ENCODE measurements at places on chromosomes 11 and 22.
A peak's percentile ranks its signal among the peaks of the same experiment; 100 is the strongest.

- DNase-seq = no peak
Observed at GRCh38 chr11:43994196-43994595, 51.8 kb downstream of the C11orf96 start.

- no peak for DNase-seq
Observed at GRCh38 chr11:46122945-46123715, 1.9 kb upstream of the PHF21A start.

DNA sequence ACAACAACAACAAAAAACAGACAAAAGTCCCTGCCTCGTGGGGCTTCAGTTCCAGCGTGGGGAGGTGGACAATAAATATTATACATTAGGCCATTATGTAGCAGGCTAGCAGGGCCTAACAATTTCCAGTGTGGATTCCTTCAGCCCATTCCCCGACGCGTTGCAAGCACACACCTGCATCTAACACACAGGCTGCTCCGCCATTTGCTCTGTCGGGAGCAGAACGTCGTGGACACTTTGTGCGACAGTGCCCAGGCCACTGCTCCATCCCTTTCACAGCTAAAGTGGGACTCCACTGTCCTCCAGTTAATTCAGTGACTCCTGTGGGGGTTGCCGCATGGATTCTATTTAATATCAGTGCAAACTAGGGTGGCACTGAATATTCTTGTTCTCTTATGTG is 10.9 kb upstream of the FGF3 start:
- no peak for DNase-seq

DNA sequence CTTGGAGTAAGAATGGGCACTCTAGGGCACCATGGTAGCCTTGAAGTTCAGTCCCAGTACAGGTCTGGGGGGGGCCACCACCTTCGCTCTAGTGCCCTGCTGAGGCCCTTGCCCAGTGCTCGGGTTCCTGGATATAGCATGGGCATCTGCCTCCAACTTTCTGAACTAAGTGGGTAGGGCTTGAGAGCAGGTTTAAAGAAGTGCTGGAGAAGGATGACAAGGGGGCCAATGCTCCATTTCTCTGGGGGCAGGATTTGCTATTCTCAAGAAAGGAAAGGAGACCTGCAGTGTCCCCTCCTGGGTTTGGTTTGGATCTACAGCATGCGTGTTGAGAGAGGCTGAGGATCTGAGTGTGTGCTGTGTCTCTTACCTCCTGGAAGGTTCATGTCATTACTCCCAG is 82.2 kb upstream of the SUSD2 start:
- DNase-seq = no peak

- DNase-seq = no peak
Observed at GRCh38 chr11:96132437-96132836, 208.5 kb upstream of the MTMR2 start.

GRCh38 chr11:105092256-105093239 is 47.0 kb downstream of the CARD18 start:
- no peak for DNase-seq

DNA sequence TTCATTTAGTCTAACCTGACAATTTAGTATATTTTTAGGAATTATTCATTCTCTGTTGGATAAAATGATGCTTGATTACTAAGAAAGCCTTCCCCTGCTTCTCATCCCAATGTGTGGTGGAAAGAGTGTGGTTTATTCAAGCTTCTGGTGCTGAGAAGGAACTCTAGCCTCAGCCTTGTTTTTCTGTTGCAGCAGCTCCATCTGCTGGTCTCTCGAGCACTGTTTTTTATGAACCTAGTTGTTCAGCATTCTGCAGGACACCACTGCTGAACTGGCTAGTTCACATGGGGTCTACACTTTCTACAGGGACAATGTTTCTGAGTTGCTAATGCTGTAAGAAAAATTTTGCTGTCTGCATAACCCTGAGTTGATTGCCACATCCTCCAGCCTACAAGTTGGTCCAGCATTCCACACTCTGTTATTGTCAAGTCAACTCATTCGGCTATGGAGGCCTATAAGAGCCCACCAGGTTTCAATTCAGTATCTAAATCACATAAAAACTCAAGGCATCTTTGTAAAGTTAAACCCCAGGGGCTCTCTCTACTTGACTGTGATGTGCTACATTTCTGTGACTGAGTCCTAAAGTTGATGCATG is 14.3 kb downstream of the OR2AG2 start:
- DNase-seq = peak; percentile 20

GRCh38 chr22:25643232-25644000 is 78.9 kb downstream of the GRK3 start:
- DNase-seq = no peak

GRCh38 chr22:27998511-27999410 is 79.7 kb upstream of the PITPNB start:
- no peak for DNase-seq

- DNase-seq = no peak
Observed at GRCh38 chr11:36300650-36301049, 4.6 kb downstream of the PRR5L start.

GRCh38 chr11:2947744-2948143 is 18.5 kb upstream of the PHLDA2 start:
- DNase-seq = no peak

DNA sequence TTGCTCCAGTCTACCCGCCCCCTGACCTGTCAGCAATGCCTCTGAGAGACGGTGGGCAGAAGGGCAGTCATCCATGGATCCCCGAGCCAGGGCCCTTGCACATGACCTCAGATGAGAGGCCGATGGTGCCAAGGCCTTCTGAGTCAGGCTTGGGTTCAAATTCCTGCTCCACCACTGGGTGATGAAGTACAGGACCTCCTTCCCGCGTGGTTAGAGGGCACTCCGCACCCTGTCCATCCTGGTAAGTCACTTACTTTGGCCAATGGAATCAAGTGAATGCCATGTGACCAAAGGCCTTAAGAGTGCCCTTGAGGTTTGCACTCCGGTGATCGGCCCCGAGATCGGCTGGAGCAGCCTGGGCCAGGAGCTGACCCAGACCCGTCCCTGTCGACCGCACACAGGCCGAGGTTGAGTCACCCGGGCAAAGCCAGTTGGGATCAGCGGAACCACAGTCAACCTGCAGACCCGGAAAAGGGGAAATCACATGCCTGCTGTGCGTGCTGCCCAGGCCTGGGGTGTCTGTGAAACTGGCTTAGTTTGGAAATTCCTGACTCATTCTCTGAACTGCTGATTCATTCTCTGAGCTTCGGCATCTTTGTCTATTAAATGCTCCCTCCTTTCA is 48.9 kb downstream of the RTL6 start:
- peak; percentile 72 for DNase-seq

- no peak for DNase-seq
Observed at GRCh38 chr22:49934160-49934890, 15.9 kb downstream of the CRELD2 start.

- DNase-seq = no peak
Observed at GRCh38 chr11:118087931-118088330, 1.2 kb upstream of the SMIM35 start.

DNA sequence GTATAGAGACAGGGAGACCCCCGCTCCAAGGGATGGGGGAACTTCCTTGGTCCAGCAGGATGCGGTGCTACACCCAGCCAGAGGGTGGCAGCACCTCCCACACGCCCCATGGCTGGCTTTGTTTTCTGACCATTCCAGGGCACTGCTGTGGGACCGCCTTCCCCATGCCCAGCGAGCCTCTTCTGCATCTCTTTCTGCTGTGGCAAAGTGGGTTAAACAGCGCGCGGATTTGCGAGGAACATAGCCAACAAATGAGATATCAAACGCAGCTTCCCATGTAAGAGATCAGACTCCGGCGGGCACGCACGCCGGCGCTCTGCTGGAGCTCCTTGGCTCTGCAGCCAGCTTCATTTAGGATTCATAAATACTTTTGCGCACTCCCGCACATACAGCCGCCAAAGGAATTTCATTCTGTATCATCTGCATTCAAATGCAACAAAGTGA is 485.8 kb upstream of the CADM1 start:
- no peak for DNase-seq

DNA sequence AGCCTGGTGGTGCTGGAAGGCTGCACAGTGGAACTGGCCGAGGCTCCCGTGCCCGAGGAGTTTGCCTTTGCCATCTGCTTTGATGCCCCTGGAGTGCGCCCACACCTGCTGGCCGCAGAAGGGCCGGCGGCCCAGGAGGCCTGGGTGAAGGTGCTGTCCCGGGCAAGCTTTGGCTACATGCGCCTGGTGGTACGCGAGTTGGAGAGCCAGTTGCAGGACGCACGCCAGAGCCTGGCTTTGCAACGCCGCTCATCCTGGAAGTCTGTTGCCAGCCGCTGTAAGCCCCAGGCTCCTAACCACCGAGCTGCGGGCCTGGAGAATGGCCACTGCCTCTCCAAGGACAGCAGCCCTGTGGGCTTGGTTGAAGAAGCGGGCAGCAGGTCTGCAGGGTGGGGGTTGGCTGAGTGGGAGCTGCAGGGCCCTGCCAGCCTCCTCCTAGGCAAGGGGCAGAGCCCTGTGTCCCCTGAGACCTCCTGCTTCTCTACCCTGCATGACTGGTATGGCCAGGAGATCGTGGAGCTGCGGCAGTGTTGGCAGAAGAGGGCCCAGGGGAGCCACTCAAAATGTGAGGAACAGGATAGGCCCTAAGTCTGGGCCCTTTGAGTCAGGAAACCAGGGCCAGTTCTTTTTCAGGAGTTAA is 1.9 kb upstream of the SMDT1 start:
- no peak for DNase-seq

DNA sequence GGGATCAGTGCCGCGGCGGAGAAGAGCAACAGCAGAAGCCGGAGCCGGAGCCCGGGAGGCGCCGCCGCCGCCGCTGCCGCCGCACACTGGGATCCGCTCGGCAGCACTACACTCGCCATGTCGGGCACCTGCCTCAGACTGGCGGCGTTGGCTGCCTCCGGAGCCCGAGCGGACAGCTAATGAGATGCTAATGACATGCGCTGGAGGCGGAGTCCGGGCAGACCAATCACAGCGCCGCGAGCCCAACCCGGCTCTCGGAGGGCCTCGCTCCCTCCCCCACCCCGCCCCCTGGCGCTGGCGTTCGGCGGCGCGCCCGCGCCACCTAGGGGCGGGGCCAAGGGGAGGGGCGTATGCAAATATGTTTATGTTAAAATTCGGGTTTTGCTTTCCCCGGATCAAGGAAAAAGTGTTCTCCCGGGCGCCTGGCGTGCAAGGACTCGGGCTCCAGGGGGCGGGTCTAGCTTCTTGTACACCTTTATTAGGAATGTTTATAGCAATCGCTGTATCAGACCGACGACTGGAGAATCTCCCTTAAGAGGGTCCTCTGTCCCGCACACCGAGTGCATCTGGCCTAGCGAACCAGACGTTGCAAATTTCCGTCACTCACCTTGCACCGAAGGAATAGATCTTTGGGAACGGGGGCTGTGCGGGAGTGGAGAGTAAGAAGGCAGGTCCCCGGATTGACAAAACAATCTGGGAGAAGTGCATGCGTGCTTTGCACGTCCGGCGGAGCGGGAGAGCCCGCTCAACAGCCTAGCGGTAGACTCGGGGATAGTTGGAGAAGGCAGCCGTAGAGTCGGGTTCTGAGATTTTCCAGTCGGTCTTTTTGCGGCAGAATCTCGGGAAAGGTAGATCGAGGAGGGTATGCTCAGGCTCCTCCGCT is at the start of gene CADM1:
CADM1 (minus strand) TSS at position 140 of the 883 bp plus-strand sequence.
- DNase-seq = no peak

- peak; percentile 34 for DNase-seq
Observed at GRCh38 chr11:118791111-118791960, at the start of gene DDX6. TSS of gene DDX6 (minus strand) at chr11:118791164. CDS start at chr11:118786251, 4,913 bp downstream.

DNA sequence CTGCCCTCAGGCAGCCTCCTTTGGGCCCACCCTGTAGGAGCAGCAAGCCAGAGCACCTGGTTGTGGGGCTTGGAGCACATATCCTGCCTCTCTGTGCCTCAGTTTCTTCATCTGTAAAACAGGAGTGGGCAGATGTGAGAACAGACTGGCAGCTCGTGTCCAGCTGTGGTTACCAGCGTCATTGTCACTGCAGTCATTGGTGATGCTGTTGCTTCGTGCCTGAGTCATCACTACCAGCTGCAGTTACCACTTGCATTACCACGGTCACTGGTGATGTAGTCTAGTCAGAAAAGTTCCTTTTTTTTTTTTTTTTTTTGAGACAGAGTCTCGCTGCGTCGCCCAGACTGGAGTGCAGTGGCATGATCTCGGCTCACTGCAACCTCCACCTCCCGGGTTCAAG is 20.4 kb downstream of the RSPH14 start:
- DNase-seq = no peak

GRCh38 chr11:66365166-66365565 is 6.4 kb downstream of the SLC29A2 start:
- DNase-seq = no peak

DNA sequence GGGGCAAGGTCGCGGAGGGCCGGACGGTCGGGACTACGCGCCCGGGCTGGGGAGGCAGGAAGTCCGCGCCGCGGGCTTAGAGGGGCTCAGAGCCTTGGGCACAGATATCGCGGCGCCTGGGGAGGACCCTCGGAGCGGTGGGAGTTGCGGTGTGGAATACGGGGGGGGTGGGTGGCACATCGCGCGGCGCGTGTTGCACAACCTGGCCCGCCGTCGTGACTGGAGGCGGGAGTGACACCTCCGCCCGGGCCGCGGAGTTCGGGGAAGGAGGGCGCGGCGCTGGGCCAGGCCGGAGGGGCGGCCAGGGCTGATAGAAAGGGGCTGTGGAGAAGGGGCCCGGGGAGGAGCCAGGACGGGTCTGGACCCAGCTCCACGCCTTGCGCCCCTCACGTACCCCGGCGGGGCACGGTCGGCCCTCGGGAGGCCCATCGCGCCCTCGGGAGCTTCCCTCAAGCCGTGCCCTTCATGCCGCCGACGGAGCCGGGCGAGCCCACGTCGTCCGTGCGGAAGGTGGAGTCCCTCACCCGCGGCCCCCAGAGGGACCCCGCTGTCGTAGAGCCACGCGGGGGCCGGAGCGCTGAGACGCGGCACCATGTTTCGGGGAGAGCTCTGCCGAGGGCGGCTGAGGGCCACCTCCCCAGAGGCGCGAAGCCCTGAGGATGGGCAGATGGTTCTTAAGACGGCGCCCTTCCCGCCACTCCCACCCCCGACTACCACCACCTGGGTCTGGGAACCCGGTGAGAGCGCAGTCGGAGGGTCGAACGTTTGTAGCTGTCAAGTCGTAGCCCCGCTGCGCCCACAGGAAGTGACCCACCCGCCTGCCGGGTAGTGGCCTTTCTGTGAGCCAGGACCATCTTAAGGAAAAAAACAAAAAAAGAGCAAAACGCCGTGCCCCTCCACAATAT is 729 bp downstream of the IL17RA start:
- DNase-seq = no peak
